ENCODE measurements at places on chromosomes 2 and 18.

DNA sequence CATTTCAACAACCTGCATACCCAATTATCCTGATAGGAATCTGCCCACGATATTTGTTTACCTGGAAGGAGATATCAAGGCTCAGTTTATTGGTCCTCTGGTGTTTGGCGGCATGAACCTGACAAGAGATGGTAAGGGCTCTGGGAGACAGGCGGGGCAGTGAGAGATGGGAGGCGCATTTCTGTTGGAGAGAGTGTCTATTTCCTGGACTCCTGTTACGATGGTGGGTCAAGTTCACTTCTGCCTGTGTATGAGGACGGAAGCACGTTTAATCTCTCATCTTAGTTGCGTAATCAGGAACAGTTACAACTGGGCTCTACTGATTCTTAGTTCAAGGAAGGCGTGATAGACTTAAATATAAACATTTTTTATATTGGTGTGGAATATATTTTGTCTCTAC lies 8.9 kb downstream of the PDCL3 start:
- no peak for DNase-seq

- DNase-seq = no peak
These were observed 869.1 kb downstream of the CNTNAP5 start for GRCh38 chr2:124894199-124894598.

GRCh38 chr2:26270373-26270772 lies 25.6 kb downstream of the HADHB start:
- no peak for DNase-seq

DNA sequence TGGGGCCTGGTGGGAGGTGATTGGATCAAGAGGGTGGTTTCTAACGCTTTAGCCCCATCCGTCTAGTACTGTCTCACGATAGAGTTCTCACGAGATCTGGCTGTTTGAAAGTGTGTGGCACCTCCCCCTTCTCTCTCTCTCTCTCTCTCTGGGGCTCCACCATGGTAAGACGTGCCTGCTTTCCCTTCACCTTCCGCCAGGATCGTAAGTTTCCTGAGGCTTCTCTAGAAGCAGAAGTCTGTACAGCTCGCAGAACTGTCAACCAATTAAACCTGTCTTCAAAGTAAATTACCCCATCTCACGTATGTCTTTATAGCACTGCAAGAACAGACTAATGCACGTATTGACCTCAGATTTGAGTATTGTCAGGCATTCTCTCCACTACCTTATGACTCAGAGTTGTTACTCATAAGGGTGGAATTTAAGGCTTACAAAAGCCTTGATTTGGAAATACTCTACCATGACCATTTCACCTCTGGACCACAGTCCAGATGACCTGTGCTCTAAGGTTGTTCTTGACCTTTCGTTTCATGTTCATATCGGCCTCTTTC lies 99.5 kb upstream of the AGAP1 start:
- no peak for DNase-seq

DNA sequence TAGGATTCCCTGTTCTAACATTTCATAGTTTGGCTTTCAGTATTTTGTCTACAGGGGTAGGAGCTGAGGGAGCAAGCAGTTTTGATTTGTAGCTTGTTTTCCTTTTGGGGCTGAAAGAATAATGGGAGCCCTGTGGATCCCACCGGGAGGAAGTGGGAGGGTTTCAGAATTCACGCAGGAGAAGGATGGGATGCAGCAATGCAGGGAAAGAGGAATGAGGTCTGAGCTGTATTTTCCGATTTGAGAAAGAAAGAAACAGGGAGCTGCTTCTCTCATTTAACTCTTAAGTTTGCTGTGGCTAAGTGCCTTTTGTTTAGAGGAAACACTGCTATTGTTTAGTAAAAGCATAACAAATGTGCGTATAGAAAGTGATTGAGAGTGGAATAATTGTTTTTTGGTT lies 141.0 kb downstream of the ADCYAP1 start:
- DNase-seq = no peak

GRCh38 chr2:71546777-71547281 lies 93.5 kb downstream of the DYSF start:
- no peak for DNase-seq

GRCh38 chr2:215619022-215619958 lies 183.4 kb upstream of the FN1 start:
- DNase-seq = no peak

- no peak for DNase-seq
These were observed 43.1 kb upstream of the TGFA start for GRCh38 chr2:70596739-70597138.

GRCh38 chr2:206937555-206937954 lies 1.8 kb upstream of the CPO start:
- no peak for DNase-seq

DNA sequence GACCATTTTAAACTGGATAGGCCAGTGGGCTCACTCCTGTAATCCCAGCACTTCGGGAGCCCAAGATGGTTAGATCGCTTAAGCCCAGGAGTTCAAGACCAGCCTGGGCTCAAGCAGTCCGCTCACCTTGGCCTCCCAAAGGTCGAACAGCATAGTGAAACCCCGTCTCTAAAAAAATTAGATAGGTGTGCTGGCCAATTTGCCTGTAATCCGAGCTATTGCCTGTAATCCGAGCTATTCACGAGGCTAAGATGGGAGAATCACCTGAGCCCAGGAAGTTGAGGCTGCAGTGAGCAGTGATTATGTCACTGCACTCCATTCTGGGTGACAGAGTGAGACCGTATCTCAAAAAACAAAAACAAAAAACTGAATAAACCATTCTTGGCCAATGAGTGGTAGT lies 52.6 kb upstream of the EMILIN2 start:
- DNase-seq = no peak

DNA sequence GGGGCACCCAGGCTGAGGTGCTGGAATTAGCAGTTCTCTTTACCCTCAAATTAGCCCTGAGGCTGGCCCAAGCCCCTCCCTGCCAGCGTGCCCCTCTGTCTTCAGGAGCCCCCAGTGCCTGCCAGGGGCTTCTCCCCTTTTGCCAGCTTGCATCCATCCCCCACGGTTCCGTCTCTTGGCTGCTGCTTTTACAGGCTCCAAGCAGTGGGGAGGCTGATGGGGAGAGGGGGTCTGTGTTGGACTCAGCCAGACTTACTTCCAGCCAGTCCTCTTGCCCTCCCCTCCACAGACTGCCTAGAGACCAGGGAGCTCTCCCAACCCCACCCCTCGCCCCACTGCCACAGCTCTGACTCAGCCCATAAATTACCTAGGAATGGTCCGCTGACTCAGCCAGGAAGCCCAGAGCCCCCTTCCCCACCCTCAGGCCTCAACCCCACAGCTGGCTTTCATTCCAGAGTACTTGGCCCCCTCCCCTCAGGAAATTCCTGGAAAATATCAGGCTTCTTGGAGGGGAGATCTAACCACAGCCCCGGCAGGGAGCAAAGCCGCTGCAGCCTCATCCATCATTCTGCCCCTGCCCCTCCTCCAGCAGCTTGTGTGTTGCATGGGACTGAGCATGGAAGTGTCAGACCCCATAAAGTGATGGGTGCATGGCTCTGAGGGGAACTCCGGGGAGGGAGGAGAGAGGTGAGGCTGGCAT lies 184.6 kb downstream of the ZFP36L2 start:
- no peak for DNase-seq

GRCh38 chr2:25169073-25169470 lies 692 bp upstream of the POMC start:
- no peak for DNase-seq

DNA sequence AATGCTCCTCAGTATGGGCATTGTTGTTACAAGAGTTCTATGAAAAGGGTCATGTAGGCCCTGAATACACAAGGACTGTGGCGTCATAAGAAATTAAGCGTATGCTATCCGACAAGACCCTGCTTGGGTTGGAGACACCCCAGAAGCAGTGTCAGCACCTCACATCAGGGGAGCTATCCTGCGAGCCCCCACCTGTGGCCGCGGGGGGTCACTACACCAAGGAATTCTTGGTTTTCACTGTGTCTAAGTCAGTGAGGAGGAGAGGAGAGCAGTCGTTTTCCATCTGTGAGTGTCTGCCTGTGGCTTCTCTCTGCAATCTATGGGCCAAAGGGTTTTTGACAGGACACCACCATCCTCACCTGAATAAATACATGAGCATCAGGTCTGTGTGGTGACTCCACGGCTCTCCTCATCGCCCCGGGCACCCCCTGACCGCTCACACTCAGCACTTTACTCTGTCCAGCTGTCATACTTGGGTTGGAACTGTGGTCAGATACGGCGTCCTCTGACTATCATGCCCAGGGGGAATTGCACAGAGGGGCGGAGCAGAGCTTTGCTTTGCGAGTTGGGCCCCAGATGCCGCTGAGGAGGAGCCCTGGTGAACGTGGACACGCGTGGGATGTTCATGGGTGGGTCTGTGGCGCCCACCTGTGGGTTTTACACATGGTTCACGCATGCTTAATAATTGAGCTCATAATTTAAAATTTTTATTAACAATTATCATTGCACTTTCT lies 235.5 kb downstream of the MYT1L start:
- DNase-seq = no peak

DNA sequence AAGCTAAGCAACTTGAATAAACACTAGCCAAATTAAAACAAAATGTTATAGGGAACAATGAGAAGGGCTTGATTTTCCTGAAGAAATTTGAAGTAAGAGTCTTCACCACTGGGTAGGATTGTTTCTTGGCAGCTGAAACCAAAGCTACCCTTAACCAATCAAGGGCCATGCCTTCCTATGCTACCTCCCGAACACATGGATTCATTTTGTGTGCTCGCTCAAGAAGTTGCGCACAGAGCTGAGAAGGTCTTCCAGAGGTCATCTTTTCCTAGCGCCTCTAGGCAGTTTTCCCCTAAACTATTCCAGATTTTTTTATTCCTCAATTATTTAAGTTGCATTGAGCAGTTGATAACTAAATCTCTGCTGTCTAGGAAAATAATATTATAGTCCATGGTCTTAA lies 264.6 kb downstream of the RBM43 start:
- no peak for DNase-seq

- DNase-seq = no peak
These were observed 4.2 kb downstream of the STAT1 start for GRCh38 chr2:191009541-191010374.

DNA sequence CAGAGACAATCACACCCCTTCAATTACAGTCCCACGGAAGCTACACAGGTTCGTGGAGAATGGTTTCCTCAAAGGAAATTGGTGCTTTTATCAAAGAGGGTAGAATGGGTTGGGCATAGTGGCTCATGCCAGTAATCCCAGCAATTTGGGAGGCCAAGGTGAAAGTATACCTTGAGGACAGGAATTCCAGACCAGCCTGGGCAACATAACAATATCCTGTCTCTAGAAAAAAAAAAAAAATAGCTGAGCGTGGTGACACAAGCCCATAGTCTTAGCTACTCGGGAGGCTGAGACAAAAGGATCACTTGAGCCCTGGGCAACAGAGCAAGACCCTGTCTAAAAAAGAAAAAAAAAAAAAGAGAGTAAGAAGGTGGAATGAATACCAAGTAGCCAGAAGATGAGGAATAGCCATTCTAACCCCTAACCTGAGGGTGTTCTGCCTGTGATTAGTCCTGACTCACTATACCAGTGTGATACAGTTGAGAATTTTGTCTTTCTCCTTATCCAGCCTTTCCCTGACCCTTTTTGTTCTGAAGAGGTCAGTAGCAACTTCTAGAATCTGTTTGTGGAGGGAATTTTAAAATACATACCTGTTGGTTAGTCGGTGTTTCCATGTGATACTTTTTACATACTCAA lies 283.2 kb downstream of the MREG start:
- no peak for DNase-seq

GRCh38 chr18:67783196-67783946 lies 266.9 kb upstream of the DSEL start:
- no peak for DNase-seq

GRCh38 chr2:14628901-14629300 lies 3.6 kb upstream of the LRATD1 start:
- DNase-seq = no peak

- DNase-seq = no peak
These were observed 40.9 kb upstream of the ALKAL2 start for GRCh38 chr2:328761-329160.

DNA sequence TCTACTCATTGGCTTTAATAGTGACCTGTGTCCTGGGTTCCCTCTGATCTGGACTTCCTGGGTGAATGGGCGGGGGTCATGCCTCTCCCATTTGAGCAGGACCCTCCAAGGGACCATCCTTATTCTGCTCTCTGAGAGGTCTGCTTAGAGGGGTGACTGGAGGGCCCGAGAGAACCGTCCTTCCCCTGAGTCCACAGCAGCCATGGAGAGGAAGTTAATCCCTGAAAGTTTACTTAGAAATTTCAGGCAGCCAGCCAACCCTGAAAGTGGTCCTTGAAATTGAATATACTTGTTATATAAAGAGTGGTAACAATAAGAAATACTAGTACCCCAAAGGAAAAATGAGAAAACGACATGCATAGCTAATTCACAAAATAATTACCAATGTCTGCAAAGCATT lies 226.1 kb downstream of the DYSF start:
- no peak for DNase-seq

GRCh38 chr2:57190007-57190406 lies 856.6 kb upstream of the VRK2 start:
- DNase-seq = no peak
